H54 (cell line): ENCODE measurements at places on chromosomes 7 and 10.

- DNase-seq: peak; percentile 40
Measured at GRCh38 chr7:152462995-152463708, 27.3 kb upstream of the KMT2C start.

GRCh38 chr10:21174715-21175495 lies 277.8 kb upstream of the NEBL start:
- DNase-seq: no peak

- no peak for DNase-seq
Measured at GRCh38 chr7:122136639-122137245, 7.3 kb downstream of the AASS start.

DNA sequence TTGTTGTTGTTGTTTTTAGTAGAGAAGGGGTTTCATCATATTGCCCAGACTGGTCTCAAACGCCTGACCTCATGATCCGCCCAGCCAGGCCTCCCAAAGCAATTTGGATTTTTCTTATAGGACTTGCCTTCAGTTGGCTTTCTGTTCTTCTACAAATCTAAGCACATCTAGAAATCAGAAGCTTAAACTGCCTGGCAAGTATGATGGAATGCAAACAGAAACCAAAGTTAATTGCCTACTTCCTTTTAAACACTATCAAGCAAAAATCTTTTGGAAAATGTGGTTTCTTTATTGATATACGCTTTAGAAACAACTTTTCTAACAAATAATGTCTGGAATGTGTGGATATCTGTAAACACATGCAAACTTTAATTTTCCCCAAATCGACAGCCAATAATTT lies 64.9 kb downstream of the USP6NL start:
- DNase-seq: no peak

DNA sequence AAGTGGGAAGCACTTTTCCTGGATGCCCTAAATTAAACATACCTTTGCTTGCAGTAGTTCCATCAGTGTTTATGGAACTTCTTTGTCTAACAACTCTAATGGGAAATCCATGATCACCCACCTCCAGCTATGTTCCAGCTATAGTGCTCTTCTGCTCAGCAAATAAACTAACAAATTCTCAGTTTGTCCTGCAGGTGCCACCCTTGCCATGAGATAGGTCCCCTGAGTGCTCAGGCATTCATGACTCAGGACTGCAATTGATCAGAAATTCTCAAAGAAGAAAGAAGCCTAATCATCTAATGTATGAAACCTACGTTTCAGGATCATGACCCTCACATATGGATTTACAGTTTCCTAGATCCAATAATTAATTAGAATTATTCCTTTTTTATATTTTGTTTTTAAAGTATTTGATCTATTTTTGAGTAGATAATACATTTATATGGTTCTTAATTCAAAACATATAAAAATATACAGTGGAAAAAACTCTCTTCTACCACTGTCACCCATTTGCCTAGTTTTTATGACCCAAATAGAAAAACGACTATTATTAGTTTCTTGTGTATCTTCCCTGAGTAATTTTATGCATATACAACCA lies 48.7 kb upstream of the DYNC1I1 start:
- DNase-seq: peak; percentile 7

DNA sequence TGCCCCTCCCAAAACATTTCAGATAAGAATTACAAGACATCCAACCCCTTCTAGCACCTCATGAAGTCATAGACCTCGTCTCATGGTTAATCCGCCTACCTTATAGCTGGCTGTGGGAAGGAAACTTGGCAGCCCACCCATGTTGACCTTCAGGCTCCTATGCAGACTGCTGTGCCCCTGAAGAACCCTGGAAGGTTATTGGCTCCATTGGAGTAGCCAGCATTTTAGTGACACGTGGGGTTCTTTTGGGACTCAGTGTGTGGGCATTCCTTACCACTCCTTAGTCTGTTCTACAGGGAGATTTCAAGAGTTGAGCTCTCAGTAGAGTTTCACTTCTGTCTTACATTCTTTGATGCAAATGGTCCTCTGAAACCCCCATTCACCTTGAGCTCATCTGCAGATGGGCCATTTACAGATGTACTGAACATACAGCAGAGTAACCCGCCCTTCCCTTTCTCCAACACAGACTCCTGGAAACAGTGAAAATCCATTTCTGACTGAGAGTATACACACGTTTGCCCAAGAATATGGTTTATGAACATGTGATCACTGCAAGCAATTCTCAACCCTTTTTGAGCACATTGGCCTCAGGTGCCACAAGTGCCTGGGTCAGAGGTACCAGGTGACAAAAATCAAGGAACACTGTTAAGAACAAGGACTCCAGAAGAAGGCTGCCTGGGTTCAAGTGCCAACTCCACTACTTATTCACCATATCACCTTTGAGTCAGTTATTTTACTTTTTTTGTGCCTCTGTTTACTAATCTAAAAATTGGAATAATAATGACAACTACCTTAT lies 54.0 kb upstream of the HECW1 start:
- DNase-seq: no peak

DNA sequence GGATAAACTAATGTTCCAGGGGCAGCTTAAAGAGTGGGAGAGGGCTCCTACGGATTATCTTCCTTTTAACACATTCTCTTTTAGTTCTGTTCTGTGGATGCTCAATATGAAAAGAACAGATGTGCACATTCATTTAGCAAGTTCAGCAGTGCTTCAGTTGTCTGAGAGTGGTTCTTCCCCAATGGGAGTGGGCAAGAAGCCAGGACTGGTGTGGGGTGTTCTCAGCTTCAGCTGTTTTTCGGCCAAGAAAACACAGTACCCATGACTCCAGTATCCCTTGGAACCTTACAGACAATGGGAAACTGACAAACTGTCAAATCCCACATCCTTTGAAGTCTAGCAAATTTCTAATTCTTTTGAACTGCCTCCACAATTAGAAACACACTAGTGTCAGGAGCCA lies 71.5 kb upstream of the LRRC17 start:
- no peak for DNase-seq

GRCh38 chr10:988667-989545 lies 672 bp downstream of the GTPBP4 start:
- DNase-seq: no peak

DNA sequence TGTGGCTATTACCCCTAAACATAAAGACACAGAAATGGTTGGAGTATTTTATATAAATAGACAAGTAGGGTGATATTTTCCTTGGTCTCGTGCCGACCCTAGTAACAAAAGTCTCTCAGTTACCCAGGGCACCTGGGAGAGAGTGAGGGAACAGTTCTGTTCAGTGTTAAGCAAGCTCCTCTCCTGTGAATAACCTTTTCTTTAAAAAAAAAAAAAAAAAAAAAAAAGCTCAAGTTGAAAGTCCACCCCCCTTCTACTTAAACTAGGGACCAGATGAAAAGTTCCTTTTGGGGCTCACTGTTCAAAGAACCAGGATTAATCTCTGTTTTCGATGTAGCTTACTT lies 636.9 kb upstream of the GALNT17 start:
- DNase-seq: no peak

DNA sequence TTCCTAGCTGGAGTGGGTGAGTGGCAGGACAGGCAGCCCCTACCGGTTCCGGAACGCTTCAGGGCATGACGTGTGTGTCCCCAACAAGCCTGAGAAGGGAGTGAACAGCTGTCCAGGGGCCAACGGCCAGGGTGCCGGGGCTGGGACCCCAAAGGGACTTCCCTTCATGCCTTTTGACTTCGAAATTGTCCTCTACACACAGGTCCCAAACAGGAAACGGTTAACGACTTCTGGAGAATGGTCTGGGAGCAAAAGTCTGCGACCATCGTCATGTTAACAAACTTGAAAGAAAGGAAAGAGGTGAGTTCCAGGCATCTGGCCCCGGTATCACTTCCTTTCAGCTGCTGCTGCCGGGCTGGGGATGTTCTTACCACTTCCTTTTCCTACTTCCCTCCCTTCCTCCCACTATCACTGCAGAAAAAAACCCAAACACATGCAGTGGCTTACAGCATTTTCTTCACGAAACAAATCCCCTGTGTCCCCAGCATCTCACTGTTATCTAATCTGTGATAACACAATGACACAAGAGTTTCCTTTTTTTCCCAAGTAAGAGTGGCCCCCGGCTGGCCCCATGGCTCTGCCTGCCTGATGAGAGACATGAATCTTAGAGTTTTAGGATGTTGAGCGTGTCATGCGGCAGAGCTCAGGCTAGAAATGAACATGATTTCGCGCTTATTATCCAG lies 63.2 kb downstream of the MKI67 start:
- DNase-seq: no peak

GRCh38 chr10:109934958-109935793 lies 11.9 kb upstream of the XPNPEP1 start:
- DNase-seq: no peak

GRCh38 chr7:55314967-55315366 lies 50.2 kb upstream of the LANCL2 start:
- no peak for DNase-seq

- DNase-seq: no peak
Measured at GRCh38 chr7:83655951-83656556, 7.1 kb upstream of the SEMA3E start.

DNA sequence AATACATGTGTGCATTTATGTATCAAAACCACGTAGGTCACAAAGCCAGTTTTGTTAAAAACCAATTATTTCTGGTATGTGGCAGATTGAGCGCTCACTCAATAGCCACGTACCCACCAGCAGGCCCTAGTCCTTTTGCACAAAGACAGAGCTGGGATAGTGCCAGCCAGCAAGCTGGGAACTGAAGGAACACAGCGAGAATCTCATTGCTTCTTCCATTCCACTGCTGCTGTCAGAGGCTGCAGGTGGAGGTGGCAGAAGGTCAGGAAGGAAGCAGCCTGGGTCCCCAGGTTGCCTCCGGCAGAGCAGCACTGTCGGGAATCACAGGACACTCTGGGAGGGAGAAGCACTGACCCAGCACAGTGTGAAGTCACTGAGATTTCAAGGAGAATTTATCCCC lies 385.5 kb upstream of the PFKP start:
- DNase-seq: no peak

GRCh38 chr10:11530806-11531205 lies 80.6 kb downstream of the USP6NL start:
- no peak for DNase-seq

DNA sequence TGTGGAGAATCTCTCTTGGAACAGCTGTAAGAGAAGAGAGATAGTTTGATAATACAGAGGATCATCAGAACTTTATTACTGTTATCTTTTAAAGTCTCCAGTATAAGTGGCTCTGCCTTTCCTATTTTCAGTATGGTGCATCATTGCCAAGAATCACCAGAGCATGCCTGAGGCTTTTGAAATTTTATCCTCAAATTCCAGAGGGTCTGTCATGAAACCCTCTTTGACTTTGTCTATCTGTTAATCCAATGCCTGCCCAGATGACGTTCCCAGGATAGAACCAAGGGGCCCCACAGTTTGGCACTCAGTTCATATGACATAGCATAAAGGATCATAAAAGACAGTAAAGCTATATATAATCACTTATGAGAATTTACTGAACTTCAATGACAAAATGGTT lies 35.3 kb upstream of the SEMA3C start:
- no peak for DNase-seq

DNA sequence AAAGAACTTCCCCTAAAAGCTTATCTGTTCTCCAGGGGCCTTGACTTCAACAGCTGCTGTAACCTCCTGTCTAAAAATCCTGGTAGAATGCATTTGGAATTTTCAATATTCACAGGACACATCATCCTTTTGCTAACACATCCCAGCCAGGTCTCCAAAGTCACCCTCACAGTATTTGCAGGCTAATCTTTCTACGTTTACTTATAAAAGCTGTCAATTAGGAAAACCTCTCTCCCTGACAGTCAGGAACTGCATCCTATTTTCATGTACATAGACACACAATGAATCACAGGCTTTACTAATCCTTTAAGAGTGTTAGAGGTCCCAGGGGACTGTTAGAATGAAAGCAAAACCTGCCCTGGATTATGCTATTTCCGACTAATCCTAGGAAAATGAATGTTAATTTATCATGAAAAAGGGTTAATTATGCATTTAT lies 102.2 kb downstream of the GFRA1 start:
- no peak for DNase-seq

DNA sequence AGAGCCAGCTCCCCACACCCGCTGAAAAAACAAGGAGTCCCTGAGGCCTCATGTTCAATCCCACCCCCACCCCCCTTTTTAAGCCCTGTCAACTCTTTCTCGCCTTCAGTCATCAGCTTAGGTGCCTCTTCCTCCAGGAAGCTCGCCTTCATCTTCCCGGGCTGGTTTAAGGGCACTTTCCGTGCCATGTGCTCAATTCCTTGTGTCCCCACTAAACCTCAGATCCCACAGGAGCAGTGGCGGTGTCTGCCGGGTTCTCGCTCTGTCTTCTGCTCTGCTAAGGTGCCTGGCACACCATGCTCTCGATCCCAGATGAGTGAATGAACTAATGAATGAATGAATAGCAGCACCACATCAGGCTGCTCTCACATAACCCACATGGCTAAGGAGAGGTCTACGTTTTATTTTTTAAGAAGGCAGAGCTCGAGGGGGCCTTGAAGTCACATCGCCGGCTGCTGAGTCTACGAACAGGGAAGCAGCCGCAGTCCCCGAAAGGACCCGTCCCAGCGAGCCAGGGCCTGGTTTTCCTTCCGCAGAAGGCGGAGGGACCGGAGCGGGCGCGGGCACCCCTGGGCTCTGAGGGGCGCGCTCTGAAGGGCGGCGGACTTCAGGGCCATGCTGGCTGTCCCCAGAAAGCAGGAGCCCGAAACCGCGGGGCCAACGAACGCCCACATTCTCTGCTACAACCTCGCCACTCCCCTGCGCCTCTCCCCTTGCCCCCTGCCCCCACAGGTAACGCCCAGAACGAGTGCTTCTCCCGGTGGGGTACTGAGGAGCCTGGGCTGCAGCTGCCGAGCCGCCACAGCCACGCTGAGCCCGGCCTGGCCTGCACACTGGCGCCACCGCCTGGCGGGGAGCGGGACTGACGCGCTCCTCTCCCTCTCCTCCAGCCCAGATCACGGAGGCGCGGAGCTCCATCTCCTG lies 73.4 kb upstream of the KCNMA1 start:
- peak; percentile 90 for DNase-seq

DNA sequence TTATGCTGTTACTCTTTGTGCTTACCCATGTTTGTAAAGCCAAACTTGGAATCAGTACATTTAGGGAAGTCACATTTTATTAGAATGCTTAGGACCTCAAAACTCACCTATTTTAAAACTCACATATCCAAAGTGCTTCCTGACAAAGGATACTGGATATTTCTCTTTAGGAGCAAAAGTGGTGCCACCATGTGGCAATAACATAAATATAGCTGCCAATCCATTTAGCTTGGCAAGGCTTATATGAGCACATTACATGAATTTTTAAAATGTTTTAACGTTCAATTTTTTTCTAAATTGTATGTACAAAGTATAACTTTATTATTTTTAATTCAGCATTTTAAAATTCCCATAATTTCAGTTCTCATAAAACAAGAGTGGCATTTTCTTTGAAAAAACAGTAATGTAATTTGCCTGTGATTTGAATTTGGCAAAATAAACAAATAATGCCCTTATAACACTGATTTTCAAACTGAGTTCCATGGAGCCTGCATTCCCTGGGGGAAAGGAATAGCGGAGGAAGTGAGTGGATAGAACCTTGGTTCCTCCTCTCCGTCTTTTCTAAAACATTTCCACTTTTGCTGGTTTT lies 75.4 kb downstream of the HDAC9 start:
- DNase-seq: no peak
